ENCODE measurements at places on chromosomes 11 and 22. TPM values are rescaled to one million over a fixed set of nuclear protein-coding genes. Genes with fewer than 3 reads are reported as not detected.

- H3K4me1 ChIP-seq = no peaks in the 10 kb centered on the region
- DNase-seq = no peak
- H3K27me3 ChIP-seq = no peaks in the 10 kb centered on the region
- no peak overlapping the region for H3K4me3 ChIP-seq
Observed at GRCh38 chr11:36631774-36632173, 33.7 kb upstream of the RAG2 start.

GRCh38 chr22:20622650-20623339 lies 115.4 kb downstream of the MED15 start:
- no peaks in the 10 kb centered on the region for H3K36me3 ChIP-seq
- H3K27ac ChIP-seq = no peak overlapping the region
- H3K4me3 ChIP-seq = no peak overlapping the region
- DNase-seq = no peak
- no peaks in the 10 kb centered on the region for H3K4me1 ChIP-seq

GRCh38 chr22:31857247-31857646 lies 87.1 kb upstream of the YWHAH start:
- H3K27ac ChIP-seq = no peak overlapping the region
- peaks cover 40% of the 10 kb centered on the region for H3K36me3 ChIP-seq
- no peak overlapping the region for H3K4me3 ChIP-seq
- no peak for DNase-seq
- H3K4me1 ChIP-seq = no peaks in the 10 kb centered on the region
- no peaks in the 10 kb centered on the region for H3K27me3 ChIP-seq

- no peaks in the 10 kb centered on the region for H3K27me3 ChIP-seq
- no peak overlapping the region for H3K27ac ChIP-seq
- H3K4me1 ChIP-seq = no peaks in the 10 kb centered on the region
- DNase-seq = no peak
Observed at GRCh38 chr11:80782135-80782885, 1341.5 kb upstream of the TENM4 start.

The PTPRJ gene
- total RNA-seq = 57.9 TPM
